Activated gamma-delta T cell (primary cell): ENCODE measurements at places on chromosomes 6 and 20.

DNA sequence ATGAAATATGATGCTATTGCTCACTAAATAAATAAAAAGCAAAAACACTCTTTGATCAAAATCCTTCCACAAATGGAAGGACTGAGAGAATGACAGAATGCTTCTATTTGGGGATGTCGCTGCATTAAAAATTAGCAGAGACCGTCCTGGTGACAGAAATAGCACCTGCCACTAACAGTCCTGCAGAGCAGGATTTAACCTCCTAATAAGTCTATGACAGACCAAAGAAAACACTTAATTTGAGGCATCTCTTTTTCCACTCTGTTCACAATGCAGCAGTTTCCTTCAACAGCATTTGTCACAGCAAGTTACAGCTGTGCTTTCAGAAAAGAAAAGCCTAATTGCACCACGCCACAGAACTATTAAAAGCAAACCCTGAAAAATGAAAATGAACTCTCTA is 140.6 kb upstream of the BEND6 start:
- DNase-seq, result no peak

GRCh38 chr6:92826633-92827032 is 592.7 kb downstream of the EPHA7 start:
- DNase-seq, result no peak

- DNase-seq, result no peak
Measured at GRCh38 chr6:121886223-121886830, 450.9 kb downstream of the GJA1 start.

GRCh38 chr20:38649275-38649891 is 47.8 kb downstream of the ARHGAP40 start:
- no peak for DNase-seq

DNA sequence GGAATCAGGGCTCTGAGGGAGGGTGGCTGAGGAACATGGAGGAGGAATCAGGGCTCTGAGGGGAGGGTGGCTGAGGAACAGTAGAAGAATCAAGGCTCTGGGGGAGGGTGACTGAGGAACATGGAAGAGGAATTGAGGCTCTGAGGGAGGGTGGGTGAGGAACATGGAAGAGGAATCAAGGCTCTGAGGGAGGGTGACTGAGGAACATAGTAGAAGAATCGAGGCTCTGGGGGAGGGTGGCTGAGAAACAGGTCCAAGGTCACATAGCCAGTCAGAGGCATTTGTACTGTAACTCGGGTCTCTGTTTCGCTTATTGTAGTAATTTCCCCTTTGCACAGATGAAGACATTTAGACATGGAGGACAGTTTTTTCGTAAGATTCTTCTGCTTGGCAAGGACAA is 164.8 kb downstream of the SOBP start:
- no peak for DNase-seq

- DNase-seq, result no peak
Measured at GRCh38 chr6:41570259-41570615, 24.1 kb downstream of the FOXP4 start.

DNA sequence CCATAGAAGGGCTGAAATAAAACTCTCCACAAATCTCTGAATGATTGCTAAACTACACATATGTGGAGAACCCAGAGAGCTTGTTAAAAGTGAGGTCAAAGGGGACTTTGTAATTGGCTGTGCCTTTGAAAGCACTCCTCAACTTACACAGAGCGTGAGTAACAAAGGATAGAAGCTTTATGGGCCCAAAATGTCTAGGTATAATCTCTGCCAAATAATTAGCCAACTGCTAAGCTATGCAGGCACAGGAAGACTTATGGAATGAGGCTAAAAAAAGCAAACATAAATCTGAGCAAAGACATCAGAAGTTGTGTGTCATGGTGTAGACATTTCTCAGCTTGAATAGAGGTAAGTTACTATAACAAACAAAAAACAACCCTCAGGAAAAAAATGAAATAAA is 23.3 kb upstream of the UST start:
- no peak for DNase-seq

- DNase-seq, result no peak
Measured at GRCh38 chr6:155832596-155832995, 377.0 kb upstream of the NOX3 start.

- no peak for DNase-seq
Measured at GRCh38 chr20:17872434-17872833, 96.2 kb downstream of the SNX5 start.

GRCh38 chr20:34249291-34249690 is 8.1 kb downstream of the ASIP start:
- no peak for DNase-seq
